ENCODE measurements at places on chromosomes 1 and 21.
A peak's percentile ranks its signal among the peaks of the same experiment; 100 is the strongest.

GRCh38 chr1:93715529-93716126 lies 34.0 kb upstream of the BCAR3 start:
- no peak for DNase-seq

DNA sequence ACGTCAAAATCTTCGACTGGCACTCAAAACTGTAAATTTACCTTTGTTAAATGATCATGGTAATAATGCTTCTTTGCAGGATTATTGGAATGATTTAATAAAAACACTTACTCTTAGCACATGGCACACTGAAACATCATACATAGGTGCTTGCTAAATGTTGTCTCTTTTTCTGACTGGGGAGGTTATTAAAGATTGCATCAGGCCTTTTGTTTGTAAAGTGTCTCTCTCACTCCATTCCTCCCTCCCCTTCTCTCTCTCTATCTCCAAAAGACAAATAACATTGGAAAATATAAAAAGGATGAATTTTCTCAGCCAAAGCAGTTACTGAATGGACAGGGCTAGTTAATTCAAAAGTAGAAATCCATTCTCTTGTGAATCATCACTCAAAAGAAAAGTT lies 404.2 kb downstream of the DPYD start:
- DNase-seq: no peak

DNA sequence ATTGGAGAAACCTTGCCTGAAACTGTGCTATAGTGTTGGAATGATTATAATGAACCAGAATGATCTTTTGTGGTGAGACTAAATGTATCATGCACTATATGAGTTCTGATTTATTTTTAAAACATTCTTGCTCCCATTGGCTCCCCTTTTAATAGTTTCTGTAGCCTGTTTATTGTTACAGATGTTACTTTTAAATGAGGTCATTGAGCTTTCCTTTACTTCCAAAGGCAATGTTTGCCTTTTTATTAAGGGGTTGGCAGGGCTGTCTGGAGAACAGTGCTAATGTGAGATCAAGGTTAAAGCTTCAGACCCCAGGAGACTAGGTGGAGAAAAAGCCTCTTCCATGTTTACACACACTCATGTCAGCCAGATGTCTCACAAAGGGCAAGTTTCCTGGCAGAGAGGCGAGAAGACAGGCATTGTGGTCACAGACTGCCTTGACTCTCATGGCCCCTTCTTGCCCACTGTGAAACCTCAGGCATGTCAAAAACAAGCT lies 120.6 kb upstream of the RAVER2 start:
- DNase-seq: no peak

DNA sequence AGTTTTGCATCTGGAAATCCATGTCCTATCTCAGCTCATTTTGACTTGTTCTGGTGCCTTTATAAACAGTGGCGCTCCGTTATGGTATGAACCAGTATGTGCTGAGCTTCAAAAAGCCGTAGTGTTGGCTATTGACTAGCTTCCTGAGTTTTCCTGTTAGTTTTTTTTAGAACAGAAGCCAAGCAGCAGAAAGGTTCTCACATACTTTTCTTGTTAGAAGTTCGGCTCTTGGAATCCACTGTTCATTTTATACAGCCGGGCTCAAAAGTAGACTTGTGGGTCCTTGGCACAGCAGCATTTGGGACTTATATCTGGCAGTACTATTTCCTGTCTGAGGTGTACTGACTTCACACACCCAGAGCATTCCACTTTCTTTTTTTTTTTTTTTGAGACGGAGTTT lies 63.8 kb downstream of the TBCE start:
- no peak for DNase-seq

DNA sequence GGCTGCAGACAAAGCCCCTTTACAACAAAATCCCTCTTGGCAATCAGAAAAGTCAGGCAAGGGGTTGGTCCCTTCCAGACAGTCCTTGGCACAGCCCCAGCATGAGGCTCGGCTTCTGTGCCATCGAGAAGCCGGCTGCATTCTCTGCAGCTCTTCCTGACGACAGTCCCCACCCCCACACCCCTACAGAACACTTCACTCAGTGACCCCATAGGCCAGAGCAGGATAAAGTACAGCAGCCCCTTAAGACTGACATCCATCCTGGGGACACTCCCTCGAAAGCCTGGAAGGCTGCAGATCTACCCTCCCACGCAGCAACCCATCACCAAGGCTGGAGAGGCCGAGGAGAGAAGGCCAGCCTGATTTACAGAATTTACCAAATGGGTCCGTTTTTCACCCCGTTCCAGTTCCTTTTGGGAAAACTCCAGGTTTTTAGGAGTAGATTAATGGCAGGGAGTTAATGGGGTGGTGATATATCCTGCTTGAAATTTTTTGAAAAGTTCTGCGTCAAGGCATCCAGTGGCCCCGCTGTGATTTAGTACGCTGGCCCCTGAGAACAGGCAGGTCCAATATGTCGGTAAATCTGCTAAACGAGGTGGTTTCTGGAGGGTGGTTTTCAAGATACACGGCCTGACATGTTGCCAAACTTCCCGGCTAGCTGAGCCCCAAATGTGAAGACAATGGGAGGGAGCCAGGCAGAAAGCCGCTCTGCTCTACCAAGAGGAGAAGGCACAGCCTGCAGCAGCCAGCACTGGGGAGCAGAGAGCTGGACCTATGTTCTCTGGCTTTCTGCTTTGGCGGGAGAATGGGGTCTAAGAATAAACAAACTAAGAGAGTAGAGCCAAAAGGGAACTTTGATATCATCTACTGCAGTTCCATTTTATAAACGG lies 81.7 kb downstream of the SSBP3 start:
- no peak for DNase-seq

DNA sequence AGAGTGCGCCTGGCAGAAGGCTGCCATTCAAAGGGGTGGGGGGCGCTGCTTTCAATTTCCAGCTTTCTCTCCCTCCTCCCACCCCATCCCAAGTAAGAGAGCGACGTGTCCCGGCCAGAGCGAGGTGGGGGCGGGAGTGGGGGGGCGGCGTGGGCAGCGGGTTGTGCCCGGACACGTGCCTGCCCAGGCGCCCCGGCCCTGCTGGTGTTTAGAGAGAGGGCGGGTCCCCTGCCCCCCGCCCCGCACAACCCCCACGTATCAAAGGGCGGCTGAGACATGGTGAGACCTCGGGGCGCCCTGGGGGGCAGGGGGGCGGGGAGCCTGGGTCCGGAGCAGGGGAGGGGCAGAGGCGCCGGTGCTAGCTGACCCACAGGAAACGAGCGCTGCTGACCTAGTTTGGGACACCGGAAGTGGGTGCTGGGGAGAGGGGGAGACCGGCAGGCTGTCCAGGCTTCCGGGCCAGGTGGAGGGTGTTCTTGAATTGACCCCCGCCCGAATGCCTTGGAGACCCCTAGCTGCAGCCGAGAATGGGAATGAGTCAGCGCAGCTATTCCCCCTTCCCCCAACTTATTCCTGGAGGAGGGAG lies 1.3 kb downstream of the ZBTB7B start:
- no peak for DNase-seq

- no peak for DNase-seq
Measured at GRCh38 chr1:59593798-59594790, 220.7 kb upstream of the HOOK1 start.

DNA sequence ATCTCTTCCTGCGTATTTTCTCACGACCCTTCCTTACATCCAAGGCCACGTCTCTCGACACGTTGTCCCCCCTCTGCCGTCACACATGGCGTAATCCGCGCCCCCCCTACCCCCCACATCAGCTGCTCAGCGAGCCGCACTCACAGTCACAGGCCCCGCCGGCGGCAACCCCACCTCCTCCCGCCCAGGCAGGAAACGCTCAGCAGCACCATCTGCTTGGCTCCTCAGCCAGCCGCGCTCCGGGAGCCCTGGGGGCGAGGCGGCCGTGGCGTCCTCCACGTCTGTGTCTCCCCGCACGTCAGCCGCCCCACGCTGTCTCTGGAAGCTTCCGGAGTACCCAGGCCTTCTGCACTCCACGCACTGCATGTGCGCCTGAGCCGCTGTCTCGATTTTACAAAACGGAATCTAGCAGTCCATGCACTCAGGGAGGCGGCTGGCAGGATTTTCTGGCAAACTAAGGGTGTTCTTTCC lies 64.6 kb downstream of the SIK1 start:
- peak; percentile 69 for DNase-seq

- DNase-seq: no peak
Measured at GRCh38 chr1:150441121-150441520, 46.1 kb upstream of the TARS2 start.

DNA sequence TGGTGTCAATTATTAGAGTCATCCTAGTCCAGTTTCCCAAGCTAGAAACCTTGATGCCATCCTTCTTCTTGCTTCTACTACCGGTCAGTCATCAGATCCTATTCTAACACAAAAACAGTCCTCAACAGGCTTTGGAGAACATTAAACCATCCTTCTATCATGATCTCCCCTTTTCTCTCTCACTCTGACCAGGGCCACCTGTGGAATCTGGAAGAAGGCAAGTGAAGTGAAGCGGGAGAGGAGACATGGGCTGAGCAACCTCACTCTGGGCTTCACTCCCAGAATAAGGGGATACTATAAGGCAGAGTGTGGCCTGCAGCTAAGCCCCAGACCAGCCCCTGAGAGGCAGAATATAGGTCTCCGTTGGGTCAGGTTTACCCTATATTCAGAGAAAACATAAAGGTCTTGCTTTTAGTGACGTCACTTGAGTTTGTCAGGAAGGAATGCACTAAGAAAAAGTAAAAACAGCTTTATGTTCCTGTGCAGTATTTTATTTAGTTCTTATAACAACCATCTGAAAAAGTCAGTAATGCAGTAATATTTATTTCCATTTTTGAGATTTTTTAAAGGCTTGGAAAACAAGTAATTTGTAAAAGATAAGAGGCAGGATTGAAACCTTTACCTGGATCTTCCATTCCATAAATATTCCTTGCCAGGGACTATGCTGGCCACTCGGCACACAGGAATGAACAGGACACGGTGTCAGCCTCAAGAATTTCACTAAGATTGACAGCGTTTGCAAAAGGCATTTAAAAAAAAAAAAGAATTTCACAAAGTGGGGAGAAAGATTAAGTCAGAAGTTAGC lies 61.3 kb downstream of the NFASC start:
- no peak for DNase-seq

DNA sequence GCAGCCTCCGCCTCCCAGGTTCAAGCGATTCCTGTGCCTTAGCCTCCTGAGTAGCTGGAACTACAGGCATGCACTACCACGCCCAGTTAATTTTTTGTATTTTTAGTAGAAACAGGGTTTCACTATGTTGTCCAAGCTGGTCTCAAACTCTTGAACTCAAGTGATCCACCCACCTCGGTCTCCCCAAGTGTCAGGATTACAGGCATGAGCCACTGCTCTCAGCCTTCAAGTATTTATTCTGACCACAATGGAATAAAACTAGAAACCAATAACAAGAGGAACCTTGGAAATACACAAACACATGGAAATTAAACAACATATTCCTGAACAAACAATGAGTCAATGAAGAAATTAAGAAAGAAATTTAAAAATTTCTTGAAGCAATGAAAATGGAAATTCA lies 32.7 kb upstream of the DR1 start:
- no peak for DNase-seq

DNA sequence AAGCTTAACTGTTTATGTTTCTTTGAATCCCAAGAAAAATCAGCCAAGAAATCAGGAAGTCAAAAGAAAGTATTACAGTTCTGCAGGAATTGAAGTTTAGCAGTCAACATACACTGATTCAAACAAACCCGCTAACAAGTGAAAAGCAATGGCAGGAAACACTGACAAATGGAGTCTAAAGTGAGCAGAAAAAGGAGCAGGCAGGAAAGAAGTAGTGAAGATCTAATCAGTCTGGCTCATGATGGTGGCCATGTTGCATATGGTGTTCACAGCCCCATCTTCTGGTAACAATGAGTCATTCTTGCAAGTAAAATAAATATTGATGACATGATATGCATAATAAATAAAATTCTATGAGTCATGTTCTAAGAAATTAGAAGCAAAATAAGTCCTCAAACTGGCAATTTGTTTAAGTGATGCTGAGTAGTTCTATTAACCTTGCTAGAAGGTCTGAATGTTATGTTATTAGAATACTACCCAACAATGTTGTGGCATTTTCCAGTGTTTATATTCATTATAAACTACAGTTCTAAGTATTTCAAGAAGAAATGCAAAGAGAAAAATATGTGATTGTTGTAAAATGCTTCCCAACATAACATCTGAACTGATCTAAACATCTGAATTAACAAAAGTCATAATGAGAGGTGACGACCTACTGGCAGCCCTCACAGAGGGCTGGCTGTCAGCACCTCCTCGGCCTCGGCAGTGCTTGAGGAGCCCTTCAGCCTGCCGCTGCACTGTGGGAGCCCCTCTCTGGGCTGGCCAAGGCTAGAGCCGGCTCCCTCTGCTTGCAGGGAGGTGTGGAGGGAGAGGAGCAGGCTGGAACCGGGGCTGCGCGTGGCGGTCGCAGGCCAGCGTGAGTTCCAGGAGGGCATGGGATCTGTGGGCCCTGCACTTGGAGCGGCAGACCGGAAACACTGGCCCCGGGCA lies 5.7 kb upstream of the ACBD6 start:
- DNase-seq: no peak

DNA sequence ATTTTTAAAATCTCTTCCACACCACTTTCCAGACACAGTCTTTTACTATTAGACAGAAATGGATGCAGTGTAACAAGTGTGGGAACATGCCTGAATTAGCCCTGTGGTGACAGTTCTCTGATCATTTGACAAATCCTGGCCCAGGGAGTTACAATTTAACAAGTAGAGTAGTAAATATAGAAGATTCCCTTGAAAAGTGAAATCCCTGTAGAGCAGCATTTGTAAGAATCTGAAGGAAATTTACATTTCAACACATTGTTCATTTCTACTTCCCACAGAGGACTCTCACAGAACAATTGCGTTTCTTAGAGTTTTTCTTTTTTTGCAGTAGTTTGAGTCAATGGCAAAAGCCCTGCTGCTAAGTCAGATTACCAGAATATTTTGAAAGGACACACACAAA lies 458.3 kb upstream of the BRINP3 start:
- no peak for DNase-seq
